ENCODE measurements at places on chromosomes 16 and 17. TPM values are rescaled to one million over a fixed set of nuclear protein-coding genes. Genes with fewer than 3 reads are reported as not detected.

DNA sequence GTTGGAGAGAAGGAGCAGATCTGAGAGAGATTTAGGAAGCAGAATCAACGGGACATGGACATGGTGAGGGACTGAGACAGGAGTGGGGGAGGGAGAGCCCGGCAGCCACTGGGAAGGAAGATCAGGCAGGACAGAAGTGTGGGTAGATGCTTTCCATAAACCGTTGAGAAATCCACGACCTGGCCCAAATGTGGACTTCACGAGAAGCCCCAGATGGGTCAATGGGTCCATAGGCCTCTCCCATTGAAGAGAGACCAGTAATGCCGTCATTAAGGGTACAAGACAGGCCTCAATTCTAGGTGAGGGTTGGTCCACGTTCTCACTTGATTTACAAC, 530 bp upstream of the CCL22 start:
- no peaks in the 10 kb centered on the region for H3K36me3 ChIP-seq
- H3K27me3 ChIP-seq = no peaks in the 10 kb centered on the region
- no peak for DNase-seq
- no peaks in the 10 kb centered on the region for H3K4me1 ChIP-seq

DNA sequence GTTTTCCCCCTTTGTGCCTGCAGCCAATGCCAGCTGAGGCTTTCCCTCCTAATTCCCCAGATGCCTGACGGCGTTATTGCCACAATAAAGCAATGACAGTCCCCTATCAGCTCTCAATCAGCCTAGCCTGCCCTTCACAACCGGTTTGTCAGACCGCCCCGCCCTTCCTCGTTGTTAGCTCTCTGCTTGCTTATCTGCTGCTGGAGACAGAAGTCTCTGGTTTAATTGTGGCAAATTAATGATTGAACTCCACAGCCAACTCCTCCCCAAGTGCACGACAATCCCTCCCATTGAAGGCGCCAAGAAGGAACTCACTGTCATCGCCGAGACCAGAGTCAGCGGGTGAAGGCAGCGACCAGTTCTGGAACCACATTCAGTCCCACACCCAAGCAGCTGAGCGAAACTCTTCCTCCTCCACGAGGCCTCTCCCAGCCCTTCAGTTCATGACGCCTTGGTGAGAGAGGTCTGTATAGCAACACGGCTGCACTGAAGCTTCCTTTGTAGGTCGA, 474.4 kb downstream of the SLC39A11 start:
- peaks cover 2% of the 10 kb centered on the region for H3K27me3 ChIP-seq
- H3K4me1 ChIP-seq = peaks cover 5% of the 10 kb centered on the region
- H3K27ac ChIP-seq = no peak overlapping the region
- H3K36me3 ChIP-seq = no peaks in the 10 kb centered on the region
- no peak overlapping the region for H3K4me3 ChIP-seq
- DNase-seq = no peak

GRCh38 chr16:58276346-58276951, 18.4 kb downstream of the PRSS54 start:
- peaks cover 2% of the 10 kb centered on the region for H3K4me1 ChIP-seq
- DNase-seq = no peak
- no peak overlapping the region for H3K4me3 ChIP-seq
- H3K27ac ChIP-seq = no peak overlapping the region

DNA sequence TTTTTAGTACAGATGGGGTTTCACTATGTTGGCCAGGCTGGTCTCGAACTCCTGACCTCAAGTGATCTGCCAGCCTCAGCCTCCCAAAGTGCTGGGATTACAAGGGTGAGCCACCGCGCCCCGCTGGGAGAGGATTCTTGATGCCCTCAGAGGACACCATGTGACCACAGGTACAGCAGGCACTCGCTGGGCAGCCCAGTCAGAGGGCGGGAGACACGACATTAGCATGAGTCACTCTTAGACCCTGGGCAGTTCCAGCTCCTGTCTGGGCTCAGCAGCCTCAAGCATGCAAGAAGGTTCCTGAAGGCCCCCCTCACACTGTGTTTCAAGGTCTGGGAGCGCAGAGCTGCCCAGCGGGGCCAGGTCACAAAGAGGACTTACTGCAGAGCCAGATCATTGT, 11.9 kb downstream of the STAC2 start:
- H3K27ac ChIP-seq = no peak overlapping the region
- peaks cover 2% of the 10 kb centered on the region for H3K4me1 ChIP-seq
- H3K36me3 ChIP-seq = no peaks in the 10 kb centered on the region
- no peak for DNase-seq
- H3K27me3 ChIP-seq = peaks cover 11% of the 10 kb centered on the region

GRCh38 chr17:48022901-48023300, 14.7 kb downstream of the COPZ2 start:
- H3K36me3 ChIP-seq = no peaks in the 10 kb centered on the region
- peaks cover 13% of the 10 kb centered on the region for H3K27me3 ChIP-seq
- H3K4me1 ChIP-seq = peaks cover 7% of the 10 kb centered on the region
- no peak overlapping the region for H3K27ac ChIP-seq
- no peak for DNase-seq

GRCh38 chr17:76154936-76155845, 14.1 kb upstream of the FOXJ1 start:
- H3K36me3 ChIP-seq = peaks cover 3% of the 10 kb centered on the region
- H3K27ac ChIP-seq = no peak overlapping the region
- peaks cover 40% of the 10 kb centered on the region for H3K4me1 ChIP-seq
- H3K4me3 ChIP-seq = no peak overlapping the region

GRCh38 chr16:72552654-72553053, 380.7 kb upstream of the PMFBP1 start:
- no peak overlapping the region for H3K27ac ChIP-seq
- no peaks in the 10 kb centered on the region for H3K4me1 ChIP-seq
- DNase-seq = no peak

DNA sequence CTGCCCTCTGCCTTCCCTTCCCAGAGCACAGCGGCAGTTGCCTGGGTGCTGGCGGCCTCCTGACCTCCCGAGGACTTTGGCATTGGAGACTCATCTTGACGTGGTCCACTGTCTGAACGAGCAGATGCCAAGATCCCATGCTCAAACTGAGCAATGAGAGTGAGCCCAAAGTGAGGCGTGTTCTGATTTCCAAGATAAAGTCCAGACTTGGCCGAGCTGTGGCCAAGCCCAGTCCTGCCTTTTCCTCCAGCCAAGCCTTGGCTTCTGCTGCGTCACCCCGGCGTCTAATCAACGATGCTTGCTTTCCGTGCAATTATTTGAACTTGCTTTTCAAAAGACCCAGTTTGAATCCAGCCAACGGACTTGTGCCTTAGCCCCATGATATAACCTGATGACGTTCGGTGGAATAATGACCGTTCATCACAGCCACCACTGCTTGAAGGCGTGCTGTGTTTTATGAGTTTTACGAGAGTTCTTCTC, 179.2 kb downstream of the IRF8 start:
- H3K27me3 ChIP-seq = peaks cover 3% of the 10 kb centered on the region
- no peak overlapping the region for H3K27ac ChIP-seq
- DNase-seq = no peak
- H3K36me3 ChIP-seq = no peaks in the 10 kb centered on the region

The WNT9B gene
- total RNA-seq = not detected

- no peak overlapping the region for H3K27ac ChIP-seq
- no peaks in the 10 kb centered on the region for H3K27me3 ChIP-seq
- DNase-seq = no peak
- H3K4me3 ChIP-seq = no peak overlapping the region
Measured at GRCh38 chr17:43517615-43518386, 28.3 kb downstream of the ETV4 start.
